Activated CD8-positive, alpha-beta memory T cell treated with anti-CD3 and anti-CD28 coated beads for 24 hours (primary cell): ENCODE measurements at places on chromosomes 16 and 17.

DNA sequence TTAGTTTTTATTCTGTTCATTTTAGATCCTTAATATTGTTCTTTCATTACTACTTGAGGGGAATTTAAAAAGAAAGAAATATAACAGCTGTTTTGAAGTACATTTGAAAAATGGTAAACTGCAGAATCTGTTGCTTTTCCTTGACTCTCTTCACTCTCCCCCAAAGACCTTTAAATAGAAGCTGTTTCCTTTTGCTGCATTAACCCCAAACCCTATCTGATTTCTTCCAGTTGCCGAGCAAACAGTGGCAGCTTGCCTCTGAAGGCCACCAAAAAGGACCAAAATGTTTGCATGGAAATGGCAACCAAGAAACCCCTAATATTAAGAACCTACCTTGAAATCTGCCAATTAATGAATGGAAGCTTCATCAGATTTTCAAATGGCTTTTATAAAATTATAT is 37.1 kb downstream of the PRKCA start:
- no peak for DNase-seq

DNA sequence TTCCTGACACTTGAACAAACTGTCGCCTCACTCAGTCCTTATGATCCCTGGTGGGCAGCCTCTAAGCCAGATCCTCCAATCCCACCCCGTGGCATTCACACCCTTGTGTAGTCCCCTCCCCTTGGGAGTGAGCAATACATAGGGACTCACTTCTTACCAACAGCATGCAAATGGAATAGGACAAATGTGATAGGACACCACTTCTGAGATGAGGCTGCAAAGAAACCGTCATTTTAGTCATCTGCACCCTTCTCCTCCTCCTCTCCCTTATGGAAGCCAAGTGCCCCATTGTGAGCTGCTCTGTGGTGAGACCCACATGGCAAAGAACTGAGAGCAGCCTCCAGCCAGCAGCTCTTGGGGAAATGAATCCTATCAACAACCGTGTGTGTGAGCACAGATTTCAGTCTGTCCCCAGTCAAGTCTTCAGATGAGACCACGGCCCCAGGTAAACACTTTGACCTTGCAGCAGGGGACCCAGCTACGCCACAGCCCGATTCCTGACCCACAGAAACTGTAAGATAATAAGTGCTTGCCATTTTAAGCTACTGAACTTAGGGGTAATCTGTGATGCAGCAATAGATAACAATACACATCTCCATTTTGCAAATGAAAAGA is 46.9 kb downstream of the ZFHX3 start:
- no peak for DNase-seq

GRCh38 chr16:78060809-78061208 is 38.5 kb downstream of the CLEC3A start:
- no peak for DNase-seq

DNA sequence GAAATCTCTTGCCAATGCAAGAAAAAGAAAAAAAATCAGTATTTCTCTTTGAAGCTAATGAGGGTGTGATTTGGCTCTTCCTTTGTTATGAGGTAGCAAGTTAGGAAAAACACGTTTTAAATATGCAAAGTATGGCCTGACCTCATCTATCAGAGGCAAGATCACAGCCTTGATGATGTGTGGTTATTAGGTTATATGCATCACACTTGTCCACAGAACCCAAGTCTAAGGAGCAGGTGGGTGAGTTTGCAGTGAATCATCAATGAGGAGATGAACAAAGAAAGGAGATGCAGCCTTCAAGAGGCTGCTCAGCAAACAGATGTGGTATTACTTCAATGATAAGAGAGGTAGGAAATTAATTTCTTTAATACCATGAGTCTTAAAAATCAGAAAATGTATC is 594.8 kb upstream of the CDH5 start:
- no peak for DNase-seq

GRCh38 chr16:64489449-64489848 is 632.4 kb downstream of the CDH11 start:
- DNase-seq, result no peak

DNA sequence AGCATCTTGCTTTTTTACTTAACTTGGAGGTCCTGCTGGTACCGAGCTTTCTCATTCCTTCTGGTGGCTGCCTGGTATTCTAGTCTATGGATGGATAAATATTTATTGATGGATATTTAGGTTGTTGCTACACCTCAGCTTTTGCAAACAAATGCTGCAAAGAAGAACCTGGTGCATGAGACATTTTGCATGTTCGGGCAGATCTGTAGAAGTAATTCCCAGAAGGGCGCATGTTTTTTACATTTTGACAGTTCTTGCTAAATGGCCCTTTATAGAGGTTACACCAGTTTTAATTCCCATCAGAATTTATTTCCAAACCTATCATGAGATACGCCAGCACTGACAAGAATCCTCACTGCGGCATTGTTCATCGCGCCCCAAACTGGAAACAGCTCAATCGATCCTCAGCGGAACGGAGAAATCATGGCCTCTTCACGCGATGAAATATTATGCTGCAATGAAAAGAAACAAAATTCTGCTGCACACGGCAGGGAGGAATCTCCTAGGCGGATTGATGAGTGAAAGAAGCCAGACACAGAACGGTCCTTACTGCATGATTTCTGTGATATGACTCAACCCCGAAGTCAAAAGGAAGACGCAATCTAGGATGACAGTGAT is 68.0 kb upstream of the CREBBP start:
- DNase-seq, result no peak

GRCh38 chr17:50948711-50949110 is 82.6 kb upstream of the TOB1 start:
- DNase-seq, result peak; percentile 28

DNA sequence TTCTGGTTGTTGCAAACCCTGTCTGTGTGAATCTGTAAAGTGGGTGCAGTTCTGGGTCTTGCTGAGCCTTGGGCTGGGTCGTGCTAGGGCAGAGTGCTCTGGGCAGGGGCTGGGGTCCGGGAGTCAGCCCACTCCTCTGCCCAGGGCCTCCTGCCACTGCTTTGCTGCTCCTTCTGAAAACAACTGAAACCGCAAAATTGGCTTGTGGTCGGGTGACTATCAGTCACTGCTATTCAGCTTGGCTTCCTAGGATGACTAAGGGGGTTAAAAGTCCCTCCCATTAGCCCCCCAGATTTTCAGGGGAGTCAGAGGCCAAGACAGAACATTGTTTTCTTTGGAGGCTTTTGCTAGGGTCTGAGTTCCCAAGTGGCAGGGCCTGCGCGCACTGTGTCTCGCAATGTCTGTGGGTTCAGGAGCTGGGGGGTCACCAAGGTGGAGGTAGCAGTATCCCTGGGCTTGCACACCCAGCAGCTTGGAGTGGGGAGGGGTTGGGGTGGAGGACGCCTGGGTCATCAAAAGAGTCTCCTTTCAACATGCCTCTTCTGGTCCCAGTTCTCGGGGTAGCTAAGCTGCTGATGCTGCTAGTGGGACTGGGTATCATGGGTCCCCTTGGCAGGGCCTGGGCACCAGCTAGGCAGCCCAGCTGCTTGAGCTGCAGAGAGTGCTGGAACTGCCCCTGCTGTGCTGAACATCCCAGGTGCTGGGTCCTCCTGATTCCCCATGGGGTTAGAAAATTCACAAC is 13.5 kb upstream of the TBX21 start:
- DNase-seq, result peak; percentile 90

DNA sequence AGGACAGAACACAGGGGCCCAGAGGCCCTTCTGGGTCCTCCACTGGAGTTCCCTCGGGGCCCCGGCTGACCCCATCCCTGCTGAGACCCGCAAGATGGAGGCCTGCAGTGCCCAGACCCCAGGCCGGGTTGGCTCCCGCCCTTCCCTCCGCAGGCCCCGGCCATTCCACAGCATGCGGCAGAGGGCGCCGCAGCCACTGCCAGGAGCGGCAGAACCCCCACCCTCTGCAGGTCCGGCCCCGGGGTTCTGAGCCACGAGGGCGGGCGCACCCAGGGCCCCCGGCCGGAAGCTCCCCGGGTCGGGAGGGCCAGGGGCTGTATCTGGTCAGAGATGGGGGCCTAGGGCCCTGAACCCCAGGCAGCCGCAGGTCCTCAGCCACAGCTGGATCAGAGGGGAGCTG is 2.4 kb upstream of the PERCC1 start:
- DNase-seq, result peak; percentile 81

- no peak for DNase-seq
Measured at GRCh38 chr16:64736857-64737256, 385.0 kb downstream of the CDH11 start.

DNA sequence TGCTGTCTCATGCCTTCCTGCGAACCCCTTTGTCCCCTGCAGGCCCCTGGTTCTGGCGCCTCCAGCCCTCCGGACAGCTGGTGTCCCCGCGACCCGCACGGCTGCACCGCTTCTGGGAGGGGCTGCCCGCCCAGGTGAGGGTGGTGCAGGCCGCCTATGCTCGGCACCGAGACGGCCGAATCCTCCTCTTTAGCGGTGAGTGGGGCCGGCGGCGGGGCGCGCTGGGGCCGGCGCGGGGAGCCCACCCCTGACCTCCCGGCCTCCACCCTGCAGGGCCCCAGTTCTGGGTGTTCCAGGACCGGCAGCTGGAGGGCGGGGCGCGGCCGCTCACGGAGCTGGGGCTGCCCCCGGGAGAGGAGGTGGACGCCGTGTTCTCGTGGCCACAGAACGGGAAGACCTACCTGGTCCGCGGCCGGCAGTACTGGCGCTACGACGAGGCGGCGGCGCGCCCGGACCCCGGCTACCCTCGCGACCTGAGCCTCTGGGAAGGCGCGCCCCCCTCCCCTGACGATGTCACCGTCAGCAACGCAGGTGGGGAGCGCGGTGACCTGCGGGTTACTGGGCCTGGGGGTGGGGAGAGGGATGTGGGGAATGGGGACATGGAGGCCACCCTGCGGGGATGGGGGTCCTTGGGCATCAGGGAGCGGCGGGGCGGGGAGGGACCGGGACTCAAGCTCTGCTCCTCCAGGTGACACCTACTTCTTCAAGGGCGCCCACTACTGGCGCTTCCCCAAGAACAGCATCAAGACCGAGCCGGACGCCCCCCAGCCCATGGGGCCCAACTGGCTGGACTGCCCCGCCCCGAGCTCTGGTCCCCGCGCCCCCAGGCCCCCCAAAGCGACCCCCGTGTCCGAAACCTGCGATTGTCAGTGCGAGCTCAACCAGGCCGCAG is 7.1 kb upstream of the IL32 start:
- peak; percentile 79 for DNase-seq
